Activated CD4-positive, alpha-beta T cell treated with anti-CD3 and anti-CD28 coated beads, Interleukin-2, amount 10 ng/mL, durations not matched to agents 24 days and 14 days (primary cell): ENCODE measurements at places on chromosomes 13 and 19. TPM values are rescaled to one million over a fixed set of nuclear protein-coding genes. Genes with fewer than 3 reads are reported as not detected.
A peak's percentile ranks its signal among the peaks of the same experiment; 100 is the strongest.

- peak; percentile 87 for DNase-seq
Observed at GRCh38 chr13:99307648-99308339, 595 bp upstream of the GPR183 start.

GRCh38 chr13:43356567-43356966 is 333.2 kb downstream of the DNAJC15 start:
- DNase-seq = no peak

DNA sequence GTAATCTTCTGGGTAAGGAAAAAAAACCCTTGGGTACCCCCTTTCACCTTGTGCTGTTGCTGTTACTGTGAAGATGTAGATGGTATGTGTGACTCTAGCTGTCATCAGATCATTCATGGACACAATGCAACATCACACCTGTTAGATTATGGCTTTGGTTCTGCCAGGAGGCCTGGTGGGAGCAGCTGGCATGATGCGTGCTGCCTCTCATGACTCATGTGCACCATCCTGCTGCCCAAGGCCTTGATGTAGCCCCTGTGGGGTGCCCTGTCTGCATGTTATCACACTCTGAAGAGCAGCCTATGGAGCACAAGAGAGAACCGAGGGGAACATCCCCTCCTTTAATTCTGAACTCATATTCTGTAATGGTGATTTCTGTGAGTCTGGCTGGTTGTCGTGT is 57.7 kb upstream of the TEX29 start:
- no peak for DNase-seq

The ZNF135 gene
- total RNA-seq = 0.05 TPM in 1 of 2 replicates, not detected in the other

DNA sequence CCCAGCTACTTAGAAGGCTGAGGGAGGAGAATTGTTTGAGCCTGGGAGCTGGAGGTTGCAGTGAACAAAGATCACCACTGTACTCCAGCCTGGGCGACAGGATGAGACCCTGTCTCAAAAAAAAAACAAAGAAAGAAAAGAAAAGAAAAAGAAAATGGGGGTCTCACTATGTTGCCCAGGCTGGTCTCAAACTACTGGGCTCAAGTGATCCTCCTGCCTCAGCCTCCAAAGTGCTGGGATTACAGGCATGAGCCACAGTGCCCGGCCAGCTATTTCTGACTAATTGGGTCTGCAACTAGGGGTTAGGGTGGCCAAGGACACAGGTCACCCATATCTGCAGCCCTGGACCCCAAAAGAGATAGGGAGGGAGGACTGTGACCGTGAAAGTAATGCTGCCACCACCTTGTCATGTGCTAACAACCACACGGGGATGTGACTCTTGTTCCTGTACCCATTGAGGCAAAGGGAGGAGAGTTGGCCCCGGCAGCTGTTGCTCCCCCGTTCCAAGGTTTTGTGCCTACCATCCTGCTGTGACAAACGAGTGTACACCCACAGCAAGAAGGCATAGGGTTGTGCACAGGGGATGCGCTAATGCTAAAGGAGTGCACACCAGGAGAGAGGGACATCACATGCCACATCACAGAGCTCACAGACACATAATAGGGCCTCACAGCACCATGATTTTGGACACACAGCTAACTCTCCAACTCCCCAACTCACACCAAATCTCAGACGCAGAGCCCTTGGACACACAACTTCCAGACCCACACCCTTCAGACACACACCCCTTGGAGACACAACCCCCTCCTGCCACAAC is 619 bp downstream of the MEF2B start:
- no peak for DNase-seq

DNA sequence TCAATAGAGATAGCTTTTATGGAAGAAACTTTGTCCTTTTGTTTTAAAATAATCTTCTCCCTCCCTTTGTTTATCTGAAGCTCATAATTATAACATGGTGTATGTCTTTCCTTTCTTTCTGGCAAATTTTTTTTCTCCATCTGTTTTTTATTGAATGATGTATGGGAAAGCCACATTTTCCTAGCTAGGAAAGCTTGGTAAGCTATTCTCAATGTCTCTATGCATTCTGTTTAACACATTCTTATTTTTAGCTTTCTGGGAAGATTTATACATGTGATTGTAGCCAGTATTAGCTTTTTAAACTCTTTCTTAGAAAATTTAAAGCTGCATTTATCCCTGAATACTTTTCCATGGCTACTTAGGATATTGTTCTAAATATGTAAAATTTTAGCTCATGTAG is 124.9 kb upstream of the CSNK1A1L start:
- no peak for DNase-seq

- DNase-seq = no peak
Observed at GRCh38 chr13:101681834-101682233, 229.4 kb downstream of the ITGBL1 start.

DNA sequence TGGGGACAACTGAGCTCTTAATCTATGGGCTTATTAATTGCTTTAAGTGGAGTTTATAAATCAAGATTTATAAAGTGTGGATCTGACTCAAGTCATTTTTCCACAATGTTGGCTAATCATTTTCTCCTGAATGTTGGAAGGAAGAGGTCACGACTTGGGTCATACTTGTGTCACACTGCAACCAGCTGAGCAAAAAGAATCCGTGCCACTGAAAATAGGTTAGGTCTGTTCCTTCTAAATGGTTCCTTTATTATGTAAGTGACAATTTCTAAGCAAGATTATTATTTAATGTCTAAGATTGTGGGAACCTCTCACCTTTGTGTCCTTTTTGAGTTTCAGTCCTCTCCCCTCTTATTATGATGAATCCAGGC is 178.6 kb downstream of the SHISA2 start:
- DNase-seq = no peak

GRCh38 chr13:35763782-35764123 is 287.3 kb upstream of the MAB21L1 start:
- no peak for DNase-seq

DNA sequence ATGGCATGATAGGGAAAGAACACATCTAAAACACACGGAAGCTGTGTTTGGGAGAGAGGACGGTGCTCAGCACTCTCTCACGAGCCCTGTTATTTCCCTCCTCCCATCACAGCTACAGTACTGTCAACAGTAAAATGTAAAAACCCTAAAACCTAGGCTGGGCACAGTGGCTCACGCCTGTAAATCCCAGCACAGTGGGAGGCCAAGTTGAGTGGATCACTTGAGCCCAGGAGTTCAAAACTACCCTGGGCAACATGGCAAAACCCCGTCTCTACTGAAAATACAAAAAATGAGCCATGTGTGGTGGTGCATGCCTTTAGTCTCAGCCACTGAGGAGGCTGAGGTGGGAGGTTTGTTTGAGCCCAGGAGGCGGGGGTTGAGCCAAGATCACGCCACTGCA is 54.8 kb downstream of the FOXO1 start:
- DNase-seq = no peak

GRCh38 chr19:5036698-5037563 is 68.0 kb downstream of the KDM4B start:
- no peak for DNase-seq

The GSX1 gene
- not detected in 2 replicates for total RNA-seq

DNA sequence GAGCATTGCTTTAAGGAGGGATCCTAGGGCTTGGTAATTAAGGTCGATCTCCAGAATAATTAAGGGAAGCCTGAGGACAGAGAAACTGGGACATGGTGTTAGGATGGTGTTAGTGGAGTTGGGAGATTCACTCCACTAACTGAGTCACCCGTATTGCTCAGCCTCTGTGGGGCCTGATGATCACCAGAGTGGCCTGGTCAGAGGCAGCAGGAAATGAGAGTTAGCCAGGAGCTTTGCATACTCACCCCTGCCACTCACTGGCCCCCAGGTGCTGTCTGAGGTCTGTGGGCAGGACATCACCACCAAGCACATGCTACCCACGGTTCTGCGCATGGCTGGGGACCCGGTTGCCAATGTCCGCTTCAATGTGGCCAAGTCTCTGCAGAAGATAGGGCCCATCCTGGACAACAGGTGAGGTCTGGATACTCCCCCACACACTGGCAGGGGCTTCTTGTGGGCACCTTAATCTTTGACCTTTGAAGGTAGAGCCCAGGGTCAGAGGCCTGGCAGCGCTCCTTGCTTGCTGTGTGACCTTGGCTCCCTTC is 32.1 kb downstream of the PPP2R1A start:
- DNase-seq = no peak

GRCh38 chr13:49543656-49544055 is 41.7 kb downstream of the RCBTB1 start:
- no peak for DNase-seq

DNA sequence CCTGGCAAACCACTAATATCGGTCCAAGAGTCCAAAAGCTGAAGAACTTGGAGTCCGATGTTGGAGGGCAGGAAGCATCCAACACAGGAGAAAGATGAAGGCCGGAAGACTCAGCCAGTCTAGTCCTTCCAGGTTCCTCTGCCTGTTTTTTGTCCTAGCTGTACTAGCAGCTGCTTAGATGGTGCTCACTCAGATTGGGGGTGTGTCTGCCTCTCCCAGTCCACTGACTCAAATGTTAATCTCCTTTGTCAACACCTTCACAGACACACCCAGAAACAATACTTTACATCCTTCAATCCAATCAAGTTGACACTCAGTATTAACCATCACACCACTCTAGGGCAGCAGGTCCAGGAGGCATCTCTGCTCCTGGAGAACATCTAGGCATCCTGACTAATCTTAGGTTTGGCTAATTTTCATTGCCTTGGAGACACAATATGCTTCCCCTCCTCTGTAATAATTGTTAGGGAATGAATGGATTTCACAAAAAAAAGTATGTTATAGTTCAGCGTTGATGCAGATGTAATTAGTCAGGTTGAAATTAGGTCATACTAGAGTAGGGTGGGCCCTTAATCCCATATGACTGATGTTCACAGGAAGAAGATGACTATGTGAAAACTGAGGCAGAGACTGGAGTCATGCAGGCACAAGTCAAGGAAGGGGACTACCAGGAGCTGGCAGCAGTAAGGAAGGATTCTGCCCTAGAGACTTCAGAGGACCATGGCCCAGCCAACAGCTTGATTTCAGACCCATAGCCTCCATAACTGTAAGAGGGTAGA is 183.4 kb downstream of the RBM26 start:
- no peak for DNase-seq

DNA sequence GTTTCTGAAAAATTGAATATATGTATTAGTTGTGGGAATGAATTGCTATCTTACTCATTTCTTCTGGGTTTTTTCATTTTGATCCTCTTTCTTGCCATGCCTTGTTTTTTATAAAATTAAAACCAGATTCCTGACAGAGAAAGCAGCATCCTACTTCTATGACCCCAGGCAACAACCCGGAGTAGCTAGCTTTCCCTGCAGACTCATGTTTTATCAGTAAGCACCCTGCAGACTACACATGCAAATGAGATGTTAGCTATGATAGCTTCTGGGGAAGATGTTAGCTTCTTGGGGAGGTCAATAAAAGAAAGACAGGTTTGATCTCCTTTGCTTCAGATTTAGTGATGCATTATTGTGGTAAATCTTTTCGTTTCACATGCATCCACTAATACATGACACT is 1598.6 kb downstream of the SLITRK5 start:
- no peak for DNase-seq

GRCh38 chr13:82501834-82502233 is 1380.4 kb downstream of the SLITRK1 start:
- no peak for DNase-seq

The FOXA3 gene
- total RNA-seq = 0.23 TPM in 1 of 2 replicates, not detected in the other

DNA sequence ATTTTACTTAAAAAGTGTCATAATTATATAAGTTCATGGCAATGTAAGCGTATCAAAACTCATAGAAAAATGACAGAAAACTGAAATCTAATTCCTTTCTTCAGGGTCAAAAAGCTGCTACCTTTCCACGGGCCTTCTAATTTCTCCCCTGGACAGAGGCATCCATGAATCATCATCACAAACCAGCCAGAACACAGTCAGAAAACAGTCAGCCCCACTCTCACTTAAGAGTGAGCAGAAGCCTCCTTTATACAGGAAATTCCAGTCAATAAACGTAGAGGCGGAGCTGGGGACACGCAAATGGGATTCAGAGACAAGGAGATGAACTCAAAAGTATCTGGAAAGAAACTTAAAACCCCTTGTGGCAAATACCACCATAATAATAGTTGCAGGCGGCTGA is 54.2 kb upstream of the ABCC4 start:
- DNase-seq = no peak

GRCh38 chr13:24301434-24301833 is 7.9 kb upstream of the C1QTNF9 start:
- DNase-seq = no peak

GRCh38 chr13:110211046-110211445 is 95.9 kb downstream of the COL4A1 start:
- DNase-seq = no peak

GRCh38 chr13:36555151-36555986 is 118.5 kb upstream of the SERTM1 start:
- no peak for DNase-seq

The RFXAP gene
- 18.0 and 20.9 TPM in 2 replicates for total RNA-seq
